ENCODE measurements at places on chromosomes 1 and 21.

DNA sequence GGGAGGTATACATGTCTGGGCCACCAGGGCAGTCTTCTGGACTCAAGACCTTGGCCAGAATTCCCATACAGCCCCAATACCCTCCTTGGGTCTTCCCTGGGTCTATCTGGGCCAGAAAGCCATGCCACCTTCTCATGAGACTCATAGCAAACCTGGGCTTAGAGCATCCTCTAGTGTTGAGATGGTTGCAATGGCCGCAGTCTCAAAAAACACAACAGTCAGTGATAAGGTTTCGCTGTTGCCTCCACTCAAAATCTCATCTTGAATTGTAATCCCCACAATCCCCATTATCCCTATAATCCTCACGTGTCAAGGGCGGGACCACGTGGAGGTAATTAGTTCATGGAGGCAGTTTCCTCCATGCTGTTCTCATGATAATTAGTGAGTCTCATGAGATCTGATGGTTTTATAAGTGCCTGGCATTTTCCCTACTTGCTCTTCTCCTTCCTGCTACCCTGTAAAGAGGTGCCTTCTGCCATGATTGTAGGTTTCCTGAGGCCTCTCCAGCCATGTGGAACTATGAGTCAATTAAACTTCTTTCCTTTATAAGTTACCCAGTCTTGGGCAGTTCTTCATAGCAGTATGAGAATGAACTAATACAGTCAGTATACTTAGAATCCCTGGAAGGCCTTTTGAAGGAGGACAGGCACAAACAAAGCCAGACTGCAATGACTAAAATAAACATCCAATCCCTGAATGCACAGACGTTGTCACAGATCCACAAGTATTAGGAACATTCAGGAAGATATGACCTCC lies 77.0 kb downstream of the CTH start:
- no peak for DNase-seq

GRCh38 chr1:31830065-31830464 lies 14.2 kb upstream of the SPOCD1 start:
- DNase-seq = no peak

DNA sequence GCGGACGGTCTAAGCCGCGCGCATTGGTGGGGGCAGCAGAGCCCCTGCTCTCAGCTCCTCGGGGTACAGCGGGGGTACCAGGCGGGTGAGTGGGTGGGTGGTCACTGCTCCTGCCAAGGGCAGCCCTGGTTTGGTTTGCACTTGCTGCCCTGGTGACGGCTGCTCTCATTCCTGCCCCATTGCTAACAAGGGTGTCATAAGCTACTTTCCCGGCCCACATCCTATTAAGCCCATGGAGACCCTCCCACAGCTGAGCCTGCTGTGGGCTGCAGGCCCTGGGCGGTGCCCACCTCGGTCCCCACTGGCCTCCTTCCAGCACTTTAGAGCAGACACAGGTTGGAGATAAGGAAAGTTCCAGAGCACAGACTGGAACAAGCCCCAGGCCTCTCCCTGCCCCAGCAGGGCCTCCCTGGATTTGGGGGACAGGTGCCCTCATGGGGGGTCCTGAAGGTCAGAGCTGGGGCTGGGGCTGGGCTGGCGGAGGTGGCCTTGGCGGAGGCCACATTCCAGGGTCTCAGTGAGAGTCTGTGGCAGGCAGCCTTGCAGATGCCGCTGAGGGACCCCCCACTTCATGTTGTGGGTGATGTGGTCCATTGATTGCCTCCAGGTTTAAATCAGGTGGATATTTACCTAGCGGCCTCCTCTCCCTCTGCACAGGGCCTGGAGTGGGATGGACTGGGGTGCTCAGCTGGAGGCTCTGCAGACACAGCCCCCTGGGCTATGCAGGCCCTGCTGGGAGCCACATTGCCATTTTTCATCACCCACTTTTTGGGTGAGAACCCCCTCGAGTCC lies 27.0 kb downstream of the COL18A1 start:
- no peak for DNase-seq

GRCh38 chr1:159783724-159784123 lies 3.0 kb downstream of the DUSP23 start:
- no peak for DNase-seq

DNA sequence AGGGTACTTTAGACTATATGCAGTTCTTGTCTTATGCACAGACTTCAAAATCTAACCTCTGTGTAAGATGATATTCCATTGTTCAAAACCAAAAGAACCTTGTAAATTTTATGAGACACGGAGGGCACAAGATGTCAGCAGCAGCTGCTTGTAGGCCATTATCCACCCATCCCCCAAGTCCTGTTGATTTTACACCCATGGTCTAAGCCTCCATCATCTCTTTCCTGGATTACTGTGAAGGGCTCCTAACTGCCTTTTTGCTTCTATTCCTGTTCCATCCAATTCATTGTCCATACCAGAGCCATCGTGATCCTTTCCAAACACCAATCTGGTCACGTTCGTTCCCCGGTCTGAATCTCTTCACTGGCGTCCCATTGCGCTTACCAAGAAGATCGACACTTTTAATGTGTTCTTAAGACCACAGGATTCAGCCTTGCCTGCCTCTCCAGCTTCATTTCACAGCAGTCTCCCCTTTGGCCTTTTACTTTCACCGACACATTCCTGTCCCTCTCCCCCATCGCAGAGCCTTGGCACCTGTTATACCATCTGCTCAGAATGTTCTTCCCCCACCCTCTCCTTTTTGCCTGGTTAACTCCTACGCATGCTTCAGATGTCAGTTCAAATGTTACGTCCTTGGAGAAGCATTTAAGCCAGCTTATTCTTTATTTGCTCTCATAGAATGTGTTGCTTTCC lies 107.3 kb upstream of the POU3F1 start:
- no peak for DNase-seq

- DNase-seq = no peak
Observed at GRCh38 chr1:182713939-182714338, 29.6 kb upstream of the RGS8 start.

- peak; percentile 75 for DNase-seq
Observed at GRCh38 chr1:146036965-146037646, 15.6 kb upstream of the HJV start.

DNA sequence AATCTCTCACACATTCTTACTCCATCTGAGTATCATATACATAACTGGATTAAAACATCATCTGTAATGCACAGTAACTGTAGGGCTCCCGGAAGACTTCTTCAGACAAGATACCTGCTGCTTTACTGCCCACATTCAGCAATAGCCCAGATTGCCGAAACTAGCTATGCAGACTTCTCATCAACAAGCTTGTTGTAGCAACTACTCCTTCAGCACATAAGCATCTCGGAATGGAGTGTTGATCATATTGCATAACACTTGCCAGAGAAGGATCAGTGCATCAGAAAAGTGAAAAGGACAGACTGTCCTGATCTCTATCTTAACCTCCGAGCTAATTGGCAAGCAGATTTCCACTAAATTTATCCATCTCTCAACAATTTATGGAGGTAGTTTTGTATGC lies 354.6 kb upstream of the C1orf87 start:
- no peak for DNase-seq

GRCh38 chr1:147515045-147515869 lies 26.0 kb upstream of the BCL9 start:
- DNase-seq = no peak

- DNase-seq = no peak
Observed at GRCh38 chr1:27009601-27010197, 3.0 kb downstream of the TENT5B start.

GRCh38 chr1:244654108-244655038 lies 1.4 kb downstream of the DESI2 start:
- no peak for DNase-seq

DNA sequence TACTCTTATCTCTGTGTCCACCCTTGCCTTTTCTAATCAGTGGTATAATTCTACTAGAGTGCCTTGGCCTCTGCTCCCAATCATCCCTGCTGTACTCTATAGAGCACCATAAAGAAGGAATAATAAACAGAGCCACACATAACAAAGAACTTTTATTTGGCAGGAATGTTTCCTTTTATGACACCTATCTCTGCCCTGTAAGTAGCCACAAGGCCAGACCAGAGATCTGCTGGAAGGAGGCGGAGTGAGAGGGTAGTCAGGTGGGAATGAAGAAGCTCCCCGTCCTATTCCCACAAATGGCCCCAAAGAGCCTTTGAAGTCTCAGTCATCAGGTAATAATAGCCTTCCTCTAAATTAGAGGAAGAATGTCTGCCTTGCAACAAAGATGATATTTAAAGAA lies 32.7 kb downstream of the WLS start:
- DNase-seq = no peak

DNA sequence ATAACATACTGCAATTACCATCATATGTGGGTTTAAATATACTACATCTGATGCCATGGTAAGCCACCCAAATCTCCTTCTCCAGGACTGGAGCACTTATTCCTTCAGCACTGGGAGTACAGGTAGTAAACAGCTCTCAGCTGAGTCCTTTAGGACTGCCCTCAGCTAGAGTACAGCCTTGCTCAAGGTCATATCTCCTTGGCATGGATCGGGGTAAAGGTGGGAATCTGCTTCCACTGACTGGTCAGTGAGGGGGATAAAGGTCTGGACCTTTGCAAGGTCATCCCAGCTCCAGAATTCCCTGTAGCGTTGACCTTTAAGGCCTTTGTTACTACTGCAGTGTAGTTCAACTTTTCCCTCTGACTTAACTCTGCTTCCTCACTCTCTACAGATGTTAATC lies 38.8 kb downstream of the RPL5 start:
- no peak for DNase-seq

- no peak for DNase-seq
Observed at GRCh38 chr1:160707236-160708064, 4.2 kb downstream of the CD48 start.

DNA sequence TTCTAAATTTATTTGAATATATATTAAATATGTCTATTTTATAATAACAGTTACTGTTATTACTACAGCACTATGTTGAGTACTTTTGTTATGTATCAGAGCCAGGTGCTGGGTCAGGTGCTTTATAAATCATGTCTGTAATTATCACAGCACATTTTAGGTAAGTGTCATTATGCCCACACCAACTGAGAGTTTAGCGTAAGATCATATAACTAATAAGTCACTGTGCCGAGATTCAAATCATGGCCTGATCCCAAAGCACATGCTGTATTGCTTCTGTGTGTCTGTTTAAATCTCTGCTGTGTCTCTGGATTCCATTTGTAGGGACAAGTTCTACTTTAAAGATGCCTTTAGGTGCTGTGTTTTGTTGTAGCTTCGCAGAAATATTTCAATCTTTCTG lies 1.9 kb downstream of the GPSM2 start:
- no peak for DNase-seq

DNA sequence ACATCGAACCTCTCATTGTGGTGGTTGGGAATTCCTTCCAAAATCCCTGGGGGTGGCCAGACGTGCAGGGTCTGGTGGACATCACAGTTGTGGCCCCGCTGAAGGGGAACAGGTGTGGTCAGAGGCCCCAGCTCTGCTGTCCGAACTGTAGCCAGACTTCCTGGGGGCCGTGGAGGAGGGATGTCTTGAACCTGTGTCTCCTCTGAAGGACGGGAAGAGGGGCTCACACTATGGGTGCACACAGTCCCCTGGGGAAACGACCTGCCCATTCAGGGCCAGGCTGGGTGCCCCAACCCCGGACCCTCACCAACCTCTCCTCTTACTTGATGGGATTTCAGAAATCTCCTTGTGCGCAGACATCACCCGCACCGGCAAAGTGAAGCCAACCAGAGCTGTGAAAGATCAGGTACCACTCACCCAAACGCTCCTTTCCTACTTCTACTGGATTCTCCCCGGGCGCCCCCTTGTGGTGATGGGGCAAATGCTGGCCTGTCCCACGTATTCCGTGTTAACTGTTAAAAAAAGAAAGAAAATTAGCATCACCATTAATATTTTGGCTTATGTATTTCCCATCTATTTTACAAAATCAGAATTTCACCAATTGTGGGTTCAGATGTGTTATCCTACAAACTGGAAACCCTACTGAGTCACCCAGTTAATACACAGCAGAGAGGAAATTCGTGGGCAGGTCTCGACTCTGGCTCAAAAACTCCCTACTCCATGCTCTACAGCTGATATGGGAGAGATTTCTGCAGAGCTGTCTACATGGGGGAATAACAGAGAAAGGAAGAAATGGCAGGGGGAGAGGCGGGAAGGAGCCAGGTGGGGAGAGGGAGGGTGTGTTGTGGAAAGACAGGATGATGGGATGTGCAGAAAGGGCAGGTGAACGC lies 28.1 kb downstream of the PADI4 start:
- peak; percentile 45 for DNase-seq

GRCh38 chr21:32888971-32889370 lies 117.4 kb upstream of the PAXBP1 start:
- DNase-seq = no peak

All from stimulated activated CD4-positive, alpha-beta T cell treated with anti-CD3 and anti-CD28 coated beads, Interleukin-15, amount 100 ng/mL, for 48 hours (primary cell).